NCI-H2081 treated with DMSO at 0.1 percent for 48 hours (cell line): ENCODE measurements at places on chromosomes 3 and 15.
A peak's percentile ranks its signal among the peaks of the same experiment; 100 is the strongest.

GRCh38 chr3:39494781-39495180 lies 27.3 kb downstream of the MOBP start:
- DNase-seq: no peak

GRCh38 chr3:13851091-13851849 lies 28.6 kb downstream of the WNT7A start:
- DNase-seq: no peak

GRCh38 chr15:85589851-85590250 lies 204.9 kb downstream of the KLHL25 start:
- DNase-seq: no peak

GRCh38 chr3:177770383-177771230 lies 573.3 kb upstream of the TBL1XR1 start:
- no peak for DNase-seq

- DNase-seq: no peak
Observed at GRCh38 chr15:34693053-34693744, 61.6 kb downstream of the GJD2 start.

GRCh38 chr3:194489736-194490612 lies 3.2 kb upstream of the ATP13A3 start:
- no peak for DNase-seq

DNA sequence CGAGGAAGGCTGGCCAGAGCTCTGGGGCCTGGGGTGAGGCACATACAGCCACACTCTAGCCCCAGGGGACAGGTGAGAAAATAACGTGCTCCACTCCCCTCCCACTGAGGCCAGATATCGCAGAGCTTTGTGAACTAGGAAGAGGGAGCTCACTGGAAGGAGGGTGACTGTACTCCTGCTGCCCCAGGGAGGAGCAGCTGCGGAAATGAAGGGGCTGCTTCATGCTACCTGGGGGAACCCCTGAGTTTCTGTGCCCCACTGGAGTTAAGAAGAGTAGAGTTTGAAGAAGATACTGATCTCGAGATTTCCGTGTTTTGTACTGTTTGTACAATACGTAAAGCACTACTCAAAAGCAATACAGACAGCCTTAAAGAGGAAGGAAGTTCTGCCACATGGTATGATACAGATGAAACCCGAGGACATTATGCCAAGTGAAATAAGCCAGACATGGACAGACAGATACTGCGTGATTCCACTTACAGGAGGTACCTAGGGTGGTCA lies 44.6 kb downstream of the CMTM6 start:
- no peak for DNase-seq

GRCh38 chr15:76503121-76503520 lies 166.5 kb downstream of the ISL2 start:
- DNase-seq: no peak

- DNase-seq: no peak
Observed at GRCh38 chr3:118960876-118961450, 73.7 kb downstream of the IGSF11 start.

GRCh38 chr3:64805248-64805647 lies 117.4 kb upstream of the ADAMTS9 start:
- no peak for DNase-seq

DNA sequence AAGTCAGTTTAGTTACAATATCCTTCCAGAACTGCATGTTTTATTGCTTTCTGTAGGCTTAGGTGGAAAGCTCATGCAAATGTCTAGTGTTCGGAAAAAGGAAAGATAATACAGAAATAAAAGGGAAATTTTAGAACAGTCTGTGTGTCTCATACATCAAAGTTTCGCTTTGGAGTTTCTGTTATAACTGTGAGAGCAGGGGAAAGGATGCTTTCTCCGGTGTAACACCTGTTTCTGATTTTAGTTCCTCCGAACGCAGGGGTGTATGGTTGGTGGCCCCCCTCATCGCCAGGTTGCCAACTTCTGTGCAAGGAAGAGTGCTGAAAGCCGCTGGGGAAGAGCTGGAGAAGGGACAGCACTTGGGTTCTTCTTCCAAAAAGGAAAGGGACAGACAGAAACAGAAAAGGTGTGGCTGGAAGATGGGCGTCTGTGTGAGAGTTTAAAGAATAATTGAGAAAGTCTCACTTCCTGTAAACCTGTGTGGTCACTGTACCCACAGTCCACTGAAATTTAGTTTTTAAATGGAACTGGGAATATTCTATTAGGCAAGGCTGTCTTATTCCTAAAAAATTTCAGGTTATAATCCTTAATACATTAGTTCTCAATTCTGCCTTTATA lies 6.7 kb downstream of the P2RY12 start:
- DNase-seq: no peak

DNA sequence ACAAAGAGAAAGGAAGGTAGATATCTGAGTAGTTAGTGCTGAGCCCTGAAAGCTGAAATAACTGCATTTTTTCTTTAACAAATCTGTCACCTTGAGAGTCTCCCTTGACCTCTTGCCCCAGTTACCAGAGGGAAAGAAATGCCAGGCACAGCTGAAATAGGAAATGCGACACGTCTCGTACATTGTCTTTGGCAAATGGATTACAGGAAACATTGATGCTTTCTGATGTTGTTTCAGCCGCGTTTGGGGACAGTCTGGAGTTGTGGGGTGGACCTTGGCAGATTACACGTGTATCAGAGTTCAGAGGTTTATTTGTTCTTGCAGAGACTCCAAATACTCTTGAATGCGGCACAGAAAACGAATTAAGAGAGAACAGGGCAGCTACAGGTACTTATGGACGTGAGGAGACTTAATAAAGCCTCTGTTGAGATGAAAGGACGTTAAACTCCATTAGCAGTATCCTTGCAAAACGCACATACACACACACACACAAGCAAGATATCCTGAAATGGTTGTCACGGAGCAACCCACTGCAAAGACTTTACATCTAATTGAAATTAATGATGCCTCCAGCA lies 272.8 kb upstream of the RORA start:
- no peak for DNase-seq

DNA sequence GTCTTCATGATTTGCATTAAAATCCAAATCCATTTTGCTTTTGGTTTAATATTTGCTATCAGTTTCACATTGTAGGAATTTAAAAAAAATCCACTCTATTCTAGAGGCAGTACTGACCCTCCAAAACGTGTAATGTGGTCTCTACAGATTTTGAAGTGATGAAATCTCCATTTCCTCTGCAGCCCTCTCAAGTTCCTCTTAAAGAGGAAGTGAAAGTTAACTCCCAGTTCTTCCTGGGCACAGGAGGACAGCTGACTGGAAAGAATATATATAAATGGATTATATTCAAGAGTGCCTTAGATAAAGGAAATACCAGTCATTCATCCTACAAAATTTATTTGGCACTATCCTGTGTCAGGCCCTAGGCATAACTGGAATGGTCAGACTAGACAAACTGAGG lies 83.5 kb upstream of the PLCL2 start:
- no peak for DNase-seq

- DNase-seq: no peak
Observed at GRCh38 chr3:159635047-159635641, 353.5 kb upstream of the IL12A start.

- DNase-seq: no peak
Observed at GRCh38 chr3:87833039-87833377, 225.8 kb downstream of the CGGBP1 start.

GRCh38 chr15:39553947-39554693 lies 26.8 kb upstream of the THBS1 start:
- peak; percentile 49 for DNase-seq

DNA sequence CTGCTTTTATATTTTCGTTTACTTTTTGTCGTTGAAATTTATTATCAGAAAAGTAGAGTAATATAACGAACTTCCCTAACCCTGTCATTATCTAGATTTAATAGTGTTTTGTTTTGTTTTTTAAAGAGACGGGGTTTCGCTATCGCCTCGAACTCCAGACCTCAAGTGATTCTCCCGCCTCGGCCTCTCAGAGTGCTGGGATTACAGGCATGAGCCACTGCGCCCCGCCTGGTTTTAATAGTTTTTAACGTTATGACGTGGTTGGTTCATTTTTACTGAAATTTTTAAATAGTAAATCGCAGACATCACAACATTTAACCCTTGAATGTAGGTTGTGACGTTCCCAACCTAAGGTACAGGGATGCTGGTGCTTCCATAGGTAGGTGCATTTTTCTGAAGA lies 1.0 kb downstream of the NGRN start:
- no peak for DNase-seq

- no peak for DNase-seq
Observed at GRCh38 chr3:66527246-66527645, 26.4 kb upstream of the LRIG1 start.

DNA sequence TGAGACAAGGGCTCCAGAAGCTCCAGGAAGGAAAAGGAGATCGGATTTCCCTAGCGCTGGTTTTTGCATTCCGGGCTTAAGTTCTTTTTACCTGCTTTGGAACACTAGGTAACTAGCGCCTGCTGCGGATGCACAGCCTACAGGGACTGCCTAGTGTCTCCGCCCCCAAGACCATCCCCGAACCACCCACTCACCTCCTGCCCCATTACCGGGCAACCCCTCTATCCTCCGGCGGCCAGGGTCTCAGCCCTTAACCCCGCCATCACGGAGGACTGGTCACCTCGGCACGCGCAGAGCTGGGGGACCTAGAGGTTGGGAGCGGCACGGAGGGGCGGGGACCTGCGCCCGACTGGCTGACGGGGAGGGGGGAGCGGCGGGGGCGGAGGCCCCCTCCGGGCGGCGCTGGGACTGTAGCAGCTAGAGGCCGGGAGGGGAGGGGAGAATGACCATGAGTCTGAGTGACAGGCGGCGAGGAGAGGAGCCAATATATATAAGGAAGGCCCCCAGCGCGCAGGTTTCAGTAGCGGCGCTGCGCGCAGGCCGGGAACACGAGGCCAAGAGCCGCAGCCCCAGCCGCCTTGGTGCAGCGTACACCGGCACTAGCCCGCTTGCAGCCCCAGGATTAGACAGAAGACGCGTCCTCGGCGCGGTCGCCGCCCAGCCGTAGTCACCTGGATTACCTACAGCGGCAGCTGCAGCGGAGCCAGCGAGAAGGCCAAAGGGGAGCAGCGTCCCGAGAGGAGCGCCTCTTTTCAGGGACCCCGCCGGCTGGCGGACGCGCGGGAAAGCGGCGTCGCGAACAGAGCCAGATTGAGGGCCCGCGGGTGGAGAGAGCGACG lies at the start of gene DLL4:
Gene DLL4, plus strand, starts transcription at position 520 of the 839 bp plus-strand sequence. CDS start 329 bp downstream, outside the sequence.
- no peak for DNase-seq

- no peak for DNase-seq
Observed at GRCh38 chr3:150371741-150372254, 36.3 kb upstream of the TSC22D2 start.

- no peak for DNase-seq
Observed at GRCh38 chr3:177108648-177109047, 88.6 kb downstream of the TBL1XR1 start.

DNA sequence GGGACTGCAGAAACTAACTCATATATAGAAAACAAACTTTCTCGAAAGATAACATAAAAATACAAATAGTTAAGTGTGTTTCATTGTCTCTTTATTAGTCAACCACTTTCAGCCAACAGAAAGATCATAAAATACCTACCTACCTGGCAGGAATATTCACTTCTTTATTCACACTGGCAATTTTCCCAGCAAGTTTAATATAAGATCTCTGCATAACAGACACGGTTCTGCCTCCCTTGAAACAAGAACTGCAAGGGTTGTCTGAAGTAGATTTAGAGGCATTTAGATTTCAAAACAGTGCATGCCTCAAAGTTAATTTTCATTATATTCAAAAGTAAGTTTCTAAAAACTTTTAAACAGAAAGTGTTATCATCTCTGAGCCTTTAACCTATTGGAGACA lies 7.1 kb downstream of the NPTN start:
- no peak for DNase-seq

DNA sequence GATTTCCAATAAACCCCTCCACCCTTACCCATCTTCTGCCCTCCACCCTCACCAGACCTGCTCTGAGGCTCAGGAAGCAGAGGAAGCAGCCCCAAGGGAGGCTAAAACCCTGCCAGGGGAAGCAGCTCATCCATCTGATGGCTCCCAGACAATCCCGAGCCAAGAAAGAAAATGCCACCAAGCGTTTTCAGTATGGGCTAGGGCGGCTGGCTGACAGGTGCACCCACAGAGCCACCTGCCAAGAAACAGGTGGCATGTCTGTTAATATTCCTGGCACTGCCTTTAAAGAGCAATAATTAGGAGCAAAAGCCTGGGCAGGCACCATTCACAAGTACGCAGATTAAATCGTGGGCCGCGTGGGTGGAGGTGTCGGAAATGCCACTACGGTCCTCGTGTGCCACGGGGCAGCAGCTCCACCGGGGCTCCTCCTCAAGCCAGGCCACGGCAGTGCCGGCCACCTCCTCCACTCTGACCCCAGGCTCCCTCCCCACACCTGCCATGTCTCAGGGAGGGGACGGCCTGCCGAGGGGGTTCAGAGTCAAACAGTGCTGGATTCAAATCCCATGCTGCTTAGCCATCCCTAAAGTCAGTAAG lies 23.9 kb upstream of the GRIP2 start:
- peak; percentile 38 for DNase-seq

DNA sequence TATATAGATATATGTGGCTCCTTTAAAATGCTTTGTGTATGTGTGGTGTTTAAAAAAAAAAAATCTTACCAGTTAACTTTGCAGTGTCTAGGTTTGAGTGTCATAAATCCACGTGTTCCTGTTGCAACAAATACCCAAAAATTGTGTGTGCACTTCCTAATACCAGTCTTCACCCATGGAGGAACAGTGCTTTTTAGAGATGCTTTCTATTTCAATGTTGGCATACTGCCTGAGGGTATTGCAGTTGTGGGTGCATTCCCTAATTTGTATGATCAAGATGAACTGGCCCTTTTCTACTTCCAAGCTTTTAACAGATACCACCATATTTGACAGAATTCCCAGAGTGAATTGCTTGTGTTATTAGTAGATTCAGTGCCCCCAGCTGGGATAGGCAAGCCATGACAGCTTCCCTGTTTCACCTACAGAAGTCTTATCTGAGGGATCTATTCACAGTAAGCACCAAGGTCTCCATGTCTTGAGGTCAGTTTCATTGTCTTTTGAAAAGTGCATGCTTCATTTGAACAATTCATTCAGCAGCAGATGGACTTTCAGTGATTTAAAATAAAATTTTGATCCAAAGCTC lies 68.9 kb upstream of the GOLGA6B start:
- no peak for DNase-seq

DNA sequence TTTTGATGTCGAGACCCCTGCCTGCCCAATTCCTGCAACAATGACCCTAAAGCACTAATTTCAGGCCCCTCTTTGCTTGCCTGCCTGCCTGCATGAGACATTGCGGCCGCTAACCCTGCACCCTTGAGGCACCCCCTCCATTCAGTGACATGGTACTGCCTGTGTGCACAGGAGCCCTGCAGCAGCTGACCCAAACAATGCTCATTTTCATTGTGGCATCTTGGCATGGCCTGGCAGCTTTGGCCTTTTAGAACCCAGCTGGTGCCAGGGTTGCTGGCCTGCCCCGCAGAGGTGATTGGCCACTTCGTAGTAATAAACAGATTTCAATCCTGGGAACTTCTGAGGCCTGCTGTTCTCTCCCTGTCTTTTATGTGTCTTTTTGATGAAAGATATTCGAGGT lies 33.8 kb downstream of the SLCO3A1 start:
- no peak for DNase-seq

GRCh38 chr3:189792046-189792929 lies 161.1 kb downstream of the TP63 start:
- DNase-seq: no peak
